AG08395 (cell line): ENCODE measurements at places on chromosomes 7 and 10.

DNA sequence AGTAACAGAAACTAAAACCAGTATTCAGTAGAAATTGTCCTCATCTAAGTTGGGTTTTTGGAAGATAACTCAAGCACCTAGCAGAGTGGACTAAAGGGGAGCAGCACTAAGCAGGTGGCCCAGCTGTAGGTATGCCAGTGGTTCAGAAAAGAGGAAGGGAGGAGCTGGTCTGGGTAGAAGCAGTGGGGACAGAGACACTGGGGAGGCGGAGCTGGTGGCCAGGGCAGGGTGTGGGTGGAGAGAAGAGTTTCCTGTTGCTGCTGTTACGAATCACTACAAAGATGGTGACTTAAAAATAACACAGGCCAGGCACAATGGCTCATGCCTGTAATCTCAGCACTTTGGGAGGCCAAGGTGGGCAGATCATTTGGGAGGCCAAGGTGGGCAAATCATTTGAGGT, 136.2 kb downstream of the WDR11 start:
- DNase-seq: no peak

DNA sequence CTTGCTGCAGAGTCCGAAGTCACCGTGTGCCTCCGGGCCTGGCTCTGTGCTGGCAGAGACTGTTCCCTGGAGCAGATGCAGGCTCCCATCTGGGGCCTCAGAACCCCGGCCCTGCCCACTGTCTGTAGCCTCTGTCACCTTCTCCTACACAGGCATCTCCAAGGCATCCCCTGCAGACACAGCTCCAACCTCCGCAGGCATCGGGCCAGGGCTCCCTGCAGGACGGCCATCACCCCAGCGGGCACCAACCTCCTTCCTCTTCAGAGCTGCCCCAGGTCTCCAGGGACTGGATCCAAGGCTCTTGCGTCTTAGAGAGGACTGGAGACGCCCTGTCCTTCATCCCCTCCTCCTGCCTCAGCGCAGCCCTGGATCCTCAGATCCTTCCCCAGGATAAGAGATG, 69.9 kb upstream of the MYL10 start:
- no peak for DNase-seq

DNA sequence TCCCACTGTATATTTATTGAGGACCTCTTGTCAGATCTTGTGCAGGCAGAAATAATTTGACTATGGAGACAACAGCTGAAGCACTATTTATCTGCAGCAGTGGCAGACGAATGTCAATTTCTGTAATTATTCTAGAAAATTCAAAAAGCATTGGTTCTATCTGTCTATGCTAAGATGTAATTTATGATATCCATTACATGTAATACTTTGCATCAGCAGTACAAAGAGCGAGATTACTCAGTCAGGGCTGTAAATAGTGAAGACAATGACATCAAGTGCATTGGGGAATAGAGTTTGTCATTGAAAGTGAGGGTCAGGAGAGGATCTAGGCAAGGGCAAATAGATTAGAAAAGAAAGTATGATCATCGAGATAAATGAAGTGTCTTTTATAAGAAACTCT, 508.2 kb downstream of the ZWINT start:
- DNase-seq: no peak

- no peak for DNase-seq
Measured at GRCh38 chr7:93948873-93949272, 27.3 kb downstream of the GNG11 start.

DNA sequence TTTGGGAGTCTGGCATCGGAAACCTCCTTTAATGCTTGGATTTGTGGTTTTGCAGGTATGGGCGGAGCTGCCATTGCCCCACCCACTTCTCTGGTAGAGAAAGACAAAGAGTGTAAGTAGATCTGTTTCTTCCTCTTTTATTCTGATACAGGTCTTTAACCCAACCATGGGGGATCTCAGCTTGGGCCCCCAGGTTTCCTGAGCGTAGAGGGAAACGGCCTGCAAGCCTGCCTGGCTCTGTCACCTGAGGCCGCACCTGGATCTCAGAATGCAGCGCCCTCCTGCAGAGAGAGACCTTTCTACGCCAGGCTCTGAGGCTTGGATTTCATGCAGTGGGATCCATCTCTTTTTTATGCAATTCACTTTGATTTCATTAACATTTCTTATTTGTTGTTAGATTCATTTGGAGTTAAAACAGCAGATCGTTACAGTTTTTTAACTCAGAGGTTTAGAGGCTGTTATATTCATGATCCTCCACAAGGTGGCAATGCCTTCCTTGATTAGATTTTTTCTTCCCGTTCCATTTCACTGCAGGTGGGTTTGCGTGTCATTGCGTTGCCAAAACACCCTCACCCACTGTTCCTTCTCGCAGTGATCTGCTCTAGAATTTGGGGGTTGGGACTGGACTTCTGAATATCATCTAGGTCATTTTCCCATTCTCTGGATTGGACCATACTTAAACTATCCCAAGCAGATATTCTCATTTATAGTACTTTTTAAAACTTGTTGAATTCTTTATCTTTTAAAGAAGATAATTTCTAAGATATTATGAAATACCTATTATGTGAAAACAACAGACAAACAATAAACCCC, 20.0 kb downstream of the RBM17 start:
- DNase-seq: peak; percentile 59

- peak; percentile 86 for DNase-seq
Measured at GRCh38 chr10:102669206-102670064, 25.2 kb downstream of the TRIM8 start.

DNA sequence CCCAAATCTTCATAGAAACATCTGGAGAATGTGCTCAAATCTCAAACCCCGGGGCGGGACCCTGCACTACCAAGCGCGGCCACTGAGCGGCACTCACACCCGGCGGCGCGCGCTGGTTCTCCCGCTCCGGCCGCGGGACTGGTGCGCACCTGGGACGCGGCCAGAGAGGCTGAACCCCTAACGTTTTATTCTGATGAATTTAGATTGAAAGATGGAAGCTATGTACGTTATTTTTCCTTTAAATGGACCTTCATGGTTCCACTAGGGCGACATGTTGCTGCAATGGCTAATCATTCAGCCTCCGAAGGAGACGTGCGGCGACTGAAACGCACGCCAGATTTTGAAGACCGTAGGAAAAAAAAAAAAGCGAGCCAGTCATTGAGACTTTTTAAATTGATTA, 107.0 kb upstream of the INSIG1 start:
- peak; percentile 72 for DNase-seq

GRCh38 chr10:127374074-127374680, 174.9 kb upstream of the NPS start:
- DNase-seq: no peak

DNA sequence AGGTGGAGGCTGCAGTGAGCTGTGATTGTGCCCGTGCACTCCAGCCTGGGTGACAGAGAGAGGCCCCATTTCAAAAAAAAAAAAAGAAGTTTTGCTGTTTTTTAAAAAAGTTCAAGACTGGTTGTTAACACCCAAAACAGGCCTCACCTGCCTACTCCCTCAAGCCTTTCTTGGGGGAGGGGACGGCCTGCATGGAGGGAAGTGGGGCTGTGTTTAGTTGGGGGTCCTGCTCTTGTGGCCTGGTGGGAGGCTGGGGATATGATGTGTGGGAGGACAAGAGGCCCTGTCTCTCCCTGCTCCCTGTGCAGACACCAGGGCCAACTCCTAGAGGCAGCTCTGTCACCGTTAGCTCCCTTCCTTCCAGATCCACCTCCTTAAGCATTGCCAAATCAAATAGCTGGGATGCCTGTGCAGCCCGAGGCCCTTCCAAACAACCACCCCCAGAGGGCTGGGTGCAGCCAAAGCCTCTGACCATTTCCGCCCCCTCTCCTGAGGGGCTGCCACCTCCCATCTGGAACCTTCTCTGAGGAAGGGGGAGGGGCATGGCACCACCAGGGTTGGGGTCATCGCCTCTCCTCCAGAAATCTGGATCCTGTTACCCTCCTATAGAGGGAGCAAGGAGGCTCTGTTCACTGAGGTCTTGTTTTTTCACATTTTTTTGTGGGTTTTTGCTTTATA, 32.9 kb upstream of the ANKRD2 start:
- DNase-seq: peak; percentile 75

DNA sequence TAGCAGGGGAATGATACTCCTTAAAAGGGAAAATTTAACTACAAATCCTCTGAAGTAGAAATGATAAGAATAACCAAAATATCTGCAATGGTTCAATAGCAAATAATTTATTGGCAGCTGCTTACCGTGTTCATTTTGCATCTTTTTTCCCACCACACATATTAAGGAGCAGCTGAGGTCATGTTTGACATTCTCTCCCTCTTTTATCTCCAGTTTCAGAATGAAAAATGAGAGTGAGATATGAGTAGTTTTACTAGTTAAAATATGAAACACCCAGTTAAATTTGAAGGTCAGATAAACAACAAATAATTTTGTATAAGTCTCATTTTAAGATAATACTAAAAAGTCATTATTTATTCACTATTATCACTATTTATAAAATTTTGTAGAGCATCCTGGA, 3.1 kb downstream of the LIPN start:
- DNase-seq: no peak

- no peak for DNase-seq
Measured at GRCh38 chr10:104333032-104333727, 5.1 kb downstream of the ITPRIP start.

DNA sequence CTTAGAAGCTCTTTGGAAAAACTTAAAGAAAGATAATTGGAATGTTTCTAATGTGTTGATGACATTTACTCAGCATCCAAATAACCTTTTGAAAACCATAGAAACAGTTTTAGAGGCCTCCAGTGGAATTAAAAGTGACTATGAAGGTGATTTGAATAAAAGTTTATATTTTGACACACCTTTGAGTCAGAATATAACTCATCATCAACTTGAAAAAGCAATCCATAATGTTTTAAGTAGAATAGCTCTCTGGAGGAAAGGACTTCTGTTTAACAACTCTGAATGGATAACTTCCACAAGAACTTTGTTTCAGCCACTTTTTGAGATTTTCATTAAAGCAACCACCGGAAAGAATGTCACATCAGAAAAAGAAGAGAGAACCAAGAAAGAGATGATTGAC, 108.2 kb downstream of the ABCA13 start:
- no peak for DNase-seq

GRCh38 chr7:156993021-156993924, 17.2 kb downstream of the MNX1 start:
- no peak for DNase-seq

GRCh38 chr10:110413049-110413783, 84.5 kb upstream of the DUSP5 start:
- no peak for DNase-seq
